ENCODE measurements at places on chromosomes 2 and 18.

- DNase-seq = peak; percentile 3
These were observed at the start of gene LRP2 for GRCh38 chr2:169362118-169362893. Gene LRP2 (minus strand): TSS chr2:169362534. CDS start chr2:169362399, 135 bp downstream.

DNA sequence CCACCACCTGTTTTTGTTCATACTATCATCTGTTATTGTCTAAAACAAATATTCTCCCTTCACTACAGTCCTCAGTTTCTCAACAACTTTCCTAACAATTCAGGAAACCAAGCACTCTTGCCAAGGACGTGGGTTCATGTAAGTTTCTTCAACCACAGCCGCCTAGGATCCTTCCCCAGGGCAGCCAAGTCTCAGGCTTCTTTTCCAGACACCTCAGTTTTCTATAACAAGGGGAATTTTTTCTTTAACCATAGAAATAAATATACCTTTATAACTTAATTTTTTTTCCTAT lies 39.4 kb upstream of the AGPS start:
- no peak for DNase-seq

DNA sequence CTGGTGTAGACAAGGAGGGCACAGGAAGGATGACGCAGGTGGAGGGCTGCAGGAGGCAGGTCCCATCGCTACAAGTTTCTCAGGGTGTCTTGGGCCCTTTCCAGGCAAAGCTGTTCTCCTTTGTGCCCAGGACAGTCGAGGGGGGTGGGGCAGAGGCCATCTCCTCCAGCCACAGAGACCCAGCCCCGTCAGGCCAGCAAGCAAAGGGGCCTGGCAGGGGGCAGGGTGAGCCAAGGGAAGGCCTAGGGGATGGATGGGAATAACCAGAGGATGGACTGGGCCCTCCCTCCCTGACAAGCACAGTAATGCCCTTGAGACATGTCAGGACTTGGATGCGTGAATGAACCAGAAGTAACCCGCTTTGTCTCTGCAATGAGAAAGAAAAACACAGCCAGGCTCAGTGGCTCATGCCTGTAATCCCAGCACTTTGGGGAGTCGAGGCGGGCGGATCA lies 6.3 kb downstream of the TCF23 start:
- no peak for DNase-seq

GRCh38 chr2:8376603-8377410 lies 305.0 kb upstream of the ID2 start:
- no peak for DNase-seq

GRCh38 chr2:240013343-240013742 lies 11.8 kb downstream of the NDUFA10 start:
- no peak for DNase-seq

GRCh38 chr2:230721712-230722111 lies 9.1 kb downstream of the CAB39 start:
- DNase-seq = peak; percentile 66

DNA sequence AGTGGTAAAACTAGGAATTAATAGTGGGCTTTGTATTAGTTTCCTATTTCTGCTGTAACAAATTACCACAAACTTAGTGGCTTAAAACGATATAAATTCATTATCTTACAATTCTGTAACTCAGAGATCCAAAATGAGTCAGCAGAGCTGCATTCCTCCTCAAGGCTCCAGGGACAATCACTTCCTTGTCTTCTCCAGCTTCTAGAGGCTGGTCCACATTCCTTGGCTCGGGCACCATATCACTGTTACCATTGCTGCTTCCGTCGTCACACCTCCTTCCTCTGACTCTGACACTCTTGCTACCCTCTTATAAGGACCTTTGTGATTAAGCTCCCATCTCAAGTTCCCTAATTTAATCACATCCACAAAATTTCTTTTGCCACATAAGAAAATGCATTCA lies 567.8 kb upstream of the KLHL29 start:
- no peak for DNase-seq

- no peak for DNase-seq
These were observed 68.1 kb downstream of the DNER start for GRCh38 chr2:229646186-229646723.

GRCh38 chr2:22885245-22885644 lies 499.7 kb upstream of the KLHL29 start:
- DNase-seq = no peak

- no peak for DNase-seq
These were observed 1603.8 kb upstream of the ACVR2A start for GRCh38 chr2:146241023-146241422.

DNA sequence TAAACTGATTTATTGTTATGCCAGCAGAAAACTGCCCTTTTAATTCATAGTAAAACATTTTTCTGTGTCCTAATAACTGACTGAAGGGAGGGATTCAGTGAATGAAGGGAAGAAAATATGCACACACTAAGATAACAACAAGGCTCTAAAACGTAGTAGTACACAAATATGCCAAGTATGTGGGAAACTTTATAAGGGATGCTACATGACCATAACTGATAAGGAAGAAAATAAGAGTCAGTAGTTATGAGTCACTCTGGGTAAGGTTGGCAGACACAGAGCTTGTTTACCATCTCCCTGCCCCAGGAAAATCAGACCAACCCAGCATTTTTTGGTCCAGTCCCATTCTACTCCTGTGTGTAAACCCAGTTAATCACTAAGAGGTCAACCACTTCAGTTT lies 124.2 kb downstream of the RPRM start:
- no peak for DNase-seq

DNA sequence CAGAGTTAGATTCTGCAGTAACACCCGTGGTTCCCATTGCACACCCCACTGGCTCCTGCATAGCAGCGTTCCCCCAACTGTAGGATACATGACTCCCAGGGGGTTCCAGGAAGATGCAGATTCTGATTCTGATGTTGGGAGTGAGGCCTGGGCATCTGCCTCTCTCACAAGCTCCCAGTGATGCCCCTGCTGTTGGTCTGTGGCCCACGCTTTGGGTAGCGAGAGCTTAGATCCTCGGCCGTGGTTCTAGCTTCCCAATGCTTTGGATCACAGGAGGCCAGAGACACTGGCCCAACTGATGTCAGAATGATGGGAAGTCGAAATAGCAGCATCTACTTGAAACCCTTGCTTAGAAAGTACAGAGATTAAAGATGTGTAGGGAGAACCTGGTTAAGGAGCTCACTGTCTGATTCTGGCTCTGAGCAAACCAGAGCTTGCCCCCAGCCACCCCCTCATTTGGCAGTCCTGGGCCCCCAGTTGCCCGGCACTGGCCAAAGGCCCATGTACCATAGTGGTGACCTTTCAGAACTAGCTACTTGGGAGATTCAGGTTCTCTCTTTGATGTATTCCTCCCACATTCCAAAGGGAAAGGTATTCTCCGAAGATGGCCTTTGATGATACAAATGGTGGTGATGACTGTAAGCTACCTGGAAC lies 197.5 kb downstream of the FAM210A start:
- no peak for DNase-seq

- DNase-seq = peak; percentile 24
These were observed 48.5 kb upstream of the CCDC195 start for GRCh38 chr2:224764565-224765236.

DNA sequence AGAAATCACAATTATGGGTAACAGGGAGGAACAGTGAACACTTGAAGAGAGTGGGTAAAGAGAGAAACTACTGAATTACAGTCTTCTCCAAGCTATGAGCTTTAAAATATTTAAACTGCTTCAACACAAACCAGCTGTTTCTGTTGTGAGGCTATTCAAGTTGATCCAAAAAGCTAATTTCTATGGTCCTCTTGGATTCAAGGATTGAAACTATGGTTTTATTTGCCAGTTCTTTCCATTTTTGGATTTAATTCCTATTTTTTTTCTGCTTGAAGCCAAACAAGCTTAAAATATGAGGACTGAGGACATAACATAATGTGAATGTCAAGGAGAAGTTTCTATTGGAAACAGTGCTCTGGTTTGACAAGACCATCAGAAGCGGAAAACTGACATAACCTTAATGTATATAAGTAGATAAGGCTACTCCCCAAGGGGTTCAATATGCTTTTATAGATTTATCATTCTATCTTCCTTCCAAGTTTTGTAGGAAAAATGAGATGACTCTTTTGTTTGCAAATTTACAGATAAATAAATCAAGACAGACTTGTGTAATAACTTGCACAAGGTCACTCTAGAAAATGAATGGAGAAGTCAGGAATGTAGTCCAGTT lies 60.7 kb upstream of the AQP4 start:
- DNase-seq = no peak

DNA sequence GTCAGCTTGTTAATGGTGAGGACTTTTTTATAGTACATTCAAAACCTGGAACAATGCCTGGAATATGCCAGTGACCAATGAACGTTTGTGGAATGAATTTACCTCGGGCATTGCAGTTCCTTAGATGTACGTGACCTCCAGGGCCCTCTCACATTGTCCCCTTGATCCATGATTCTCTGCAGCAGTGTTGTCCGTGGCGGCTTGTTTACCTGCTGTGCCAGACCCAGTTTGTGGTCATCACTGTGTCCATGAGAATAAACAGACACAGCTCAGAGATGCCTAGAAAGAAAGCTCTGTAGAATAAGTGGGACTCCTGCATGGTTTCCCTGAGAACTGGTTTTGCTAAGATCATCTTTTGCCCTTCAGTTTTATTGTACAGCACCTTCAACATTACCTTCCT lies 1132.2 kb downstream of the DPP10 start:
- no peak for DNase-seq

- no peak for DNase-seq
These were observed 16.7 kb downstream of the TSN start for GRCh38 chr2:121771976-121772742.

DNA sequence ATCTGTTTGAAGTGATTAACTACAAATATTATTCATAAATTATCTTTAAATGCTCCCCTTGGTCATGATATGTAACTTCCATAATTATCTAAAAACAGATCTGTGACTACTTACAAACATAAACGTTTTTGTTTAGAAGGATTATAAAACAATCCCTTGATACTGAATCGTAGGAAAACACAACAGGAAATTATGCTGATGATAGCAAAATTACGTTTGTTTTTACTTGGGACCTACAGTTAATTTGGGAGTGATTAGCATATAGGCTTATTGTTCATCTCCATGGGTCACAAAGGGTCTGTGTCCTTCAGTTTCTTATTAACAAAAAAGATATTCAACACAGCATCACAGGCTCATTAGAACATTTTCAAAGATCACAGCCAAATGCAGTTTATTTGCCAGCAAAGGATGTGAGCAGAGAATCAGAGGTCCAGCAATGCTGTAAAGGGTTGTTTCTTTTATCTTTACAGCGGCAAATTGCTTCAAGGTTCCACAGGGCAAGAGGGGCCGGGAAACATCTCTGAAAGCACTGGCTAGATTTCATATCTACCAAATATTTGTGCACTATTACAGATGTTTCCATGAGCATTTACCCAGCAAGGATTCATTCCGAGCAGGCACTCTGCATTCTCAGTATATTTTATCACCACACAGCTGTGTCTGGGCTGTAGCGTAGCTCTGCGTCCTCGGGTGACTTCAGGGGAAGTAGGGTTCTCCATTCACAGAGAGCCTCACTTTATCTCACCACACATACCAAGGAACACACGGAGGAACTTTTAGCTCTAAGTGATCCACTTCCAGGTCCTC lies 4.1 kb downstream of the CCDC195 start:
- no peak for DNase-seq

GRCh38 chr18:47912794-47913585 lies 17.5 kb downstream of the SMAD2 start:
- no peak for DNase-seq

DNA sequence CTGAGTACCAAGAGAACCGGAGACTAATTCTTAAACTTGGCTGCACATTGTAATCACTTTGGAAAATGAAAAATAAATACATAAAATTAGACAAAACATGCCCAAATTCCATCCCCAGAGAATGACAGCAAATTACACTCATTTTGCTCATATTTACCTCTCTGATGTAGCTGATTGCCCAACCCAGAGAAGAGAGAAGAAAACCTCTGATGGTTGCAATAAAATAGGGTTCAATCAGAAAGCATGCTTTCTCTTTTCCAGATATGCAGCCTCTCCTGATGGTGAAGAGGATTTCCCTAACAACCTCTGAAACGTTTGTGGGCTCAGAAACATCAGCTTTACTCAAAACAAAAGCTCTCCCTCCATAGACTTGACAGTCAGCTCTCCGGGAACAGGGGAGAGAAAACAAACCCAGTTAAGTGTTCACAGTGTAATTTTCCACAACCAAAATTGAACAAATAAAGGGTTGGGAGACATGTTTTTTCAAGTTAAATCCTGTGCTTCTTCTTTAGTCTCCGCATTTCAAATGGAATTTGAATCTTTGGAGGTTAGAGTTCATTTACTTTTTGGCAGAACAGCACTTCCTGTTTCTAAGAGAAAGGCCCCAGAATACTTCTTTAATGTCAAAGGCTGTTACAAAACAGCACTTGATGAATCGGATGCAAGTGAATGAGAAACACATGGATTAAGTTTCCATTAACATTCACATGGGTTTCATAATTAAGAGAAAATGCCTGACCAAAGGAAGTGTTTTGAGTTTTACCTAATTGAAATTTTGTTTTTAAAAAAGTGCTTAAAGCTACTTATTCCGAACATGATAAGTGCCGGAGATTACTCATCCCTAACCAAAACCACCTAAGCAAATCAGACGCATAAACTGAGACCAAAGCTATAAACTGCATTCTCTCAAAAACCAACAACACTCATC lies 570.1 kb upstream of the SYT4 start:
- no peak for DNase-seq

DNA sequence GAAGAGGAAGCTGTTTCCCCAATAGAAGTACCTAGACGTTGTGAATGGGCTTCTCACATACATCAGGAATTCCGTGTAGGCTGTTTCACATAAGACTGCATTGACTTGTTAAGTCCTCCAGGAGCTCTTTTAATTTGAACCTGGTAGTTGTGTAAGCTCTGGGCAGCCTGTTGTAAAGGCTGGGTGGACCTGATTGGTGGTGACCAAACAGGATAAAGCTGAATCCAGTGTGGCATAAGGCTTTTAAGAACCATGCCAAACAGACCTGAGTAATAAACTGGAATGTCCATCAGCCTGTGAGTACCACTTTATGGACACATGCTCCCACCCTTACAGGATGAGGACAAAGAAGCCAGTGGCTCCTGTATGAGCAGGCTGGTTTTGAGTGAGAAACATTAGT lies 24.1 kb downstream of the RMND5A start:
- no peak for DNase-seq

DNA sequence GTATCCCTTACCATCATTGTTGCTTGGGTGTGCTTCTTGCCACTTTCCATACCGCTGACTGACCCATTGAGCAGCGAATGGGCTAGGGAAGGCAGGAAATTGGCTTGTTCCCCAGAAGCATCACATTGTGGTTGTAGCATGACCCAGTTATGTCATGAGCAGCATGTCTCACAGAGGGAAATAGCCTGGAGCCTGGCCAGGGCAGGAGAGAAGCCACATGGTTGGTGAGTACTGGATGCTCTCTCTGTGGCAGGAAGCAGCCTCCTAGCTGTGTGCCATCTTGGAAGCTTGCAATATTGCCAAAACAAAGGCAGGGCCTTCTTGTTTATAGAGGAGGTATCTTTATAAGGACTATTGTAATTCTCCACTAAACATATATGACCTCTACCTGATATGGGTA lies 482.6 kb downstream of the PIK3C3 start:
- DNase-seq = no peak

- DNase-seq = no peak
These were observed 360.4 kb downstream of the ZNF516 start for GRCh38 chr18:76134628-76135027.

- no peak for DNase-seq
These were observed 21.2 kb downstream of the TGIF1 start for GRCh38 chr18:3471141-3471648.
